ENCODE measurements at places on chromosomes 16 and 17.

DNA sequence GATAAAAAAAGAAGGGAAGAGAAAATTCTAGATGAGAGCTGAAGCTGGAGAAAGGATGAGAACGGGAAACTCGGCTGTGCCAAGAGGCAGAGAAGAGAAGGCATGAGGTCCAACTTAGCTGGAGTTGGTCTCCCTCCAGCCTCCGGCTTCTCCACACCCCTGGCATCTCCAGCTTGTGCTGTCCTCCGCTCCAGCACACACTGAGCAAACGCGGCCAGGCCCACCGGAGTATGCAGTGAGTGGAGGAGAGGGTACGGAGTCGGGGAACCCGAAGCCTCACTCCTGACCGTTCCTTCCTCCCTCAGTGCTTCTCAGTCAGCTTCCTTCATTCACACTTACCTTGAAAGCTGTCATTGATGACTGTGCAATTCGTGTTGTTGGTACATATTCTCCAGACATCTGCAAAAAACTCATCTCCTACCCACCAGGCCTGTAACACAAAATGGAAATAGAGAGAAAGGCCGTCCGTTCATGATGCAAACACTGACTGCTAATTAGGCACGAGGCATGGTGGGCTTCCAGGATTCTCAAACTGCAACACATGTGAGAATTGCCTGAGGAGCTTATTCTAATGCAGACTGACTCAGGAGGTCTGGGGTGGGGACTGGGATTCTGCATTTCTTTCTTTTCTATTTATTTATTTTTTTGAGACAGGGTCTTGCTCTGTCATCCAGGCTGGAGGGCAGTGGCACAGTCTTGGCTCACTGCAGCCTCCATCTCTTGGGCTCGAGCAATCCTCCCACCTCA is 37.0 kb downstream of the EMP2 start:
- DNase-seq: no peak

- no peak for DNase-seq
Measured at GRCh38 chr16:66035096-66035495, 331.4 kb upstream of the CDH5 start.

DNA sequence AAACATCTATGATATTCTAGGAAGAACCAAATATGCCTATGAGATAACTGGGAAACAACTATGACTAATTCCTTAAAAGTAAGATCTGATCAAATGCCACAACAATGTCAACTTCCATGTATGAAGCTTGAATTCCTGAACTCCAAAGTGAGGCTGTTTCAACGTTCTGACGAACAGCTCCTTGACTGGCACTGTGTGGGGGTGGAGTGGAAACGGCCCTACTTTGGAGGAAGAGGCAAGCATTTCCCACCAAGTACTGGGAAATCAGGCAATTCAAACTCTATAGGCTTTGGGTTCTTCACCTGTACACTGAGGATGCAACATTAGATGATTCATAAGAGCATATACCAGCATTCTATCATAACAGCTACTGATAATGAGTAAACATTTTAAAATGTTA is 187.2 kb downstream of the CDK5R1 start:
- peak; percentile 45 for DNase-seq

- no peak for DNase-seq
Measured at GRCh38 chr16:51815523-51815922, 664.5 kb upstream of the SALL1 start.

- no peak for DNase-seq
Measured at GRCh38 chr16:11699234-11699894, 31.1 kb downstream of the SNN start.

GRCh38 chr17:4537451-4538235 is 17.5 kb downstream of the MYBBP1A start:
- DNase-seq: no peak

- DNase-seq: no peak
Measured at GRCh38 chr17:66855204-66855603, 20.3 kb downstream of the CACNG5 start.

DNA sequence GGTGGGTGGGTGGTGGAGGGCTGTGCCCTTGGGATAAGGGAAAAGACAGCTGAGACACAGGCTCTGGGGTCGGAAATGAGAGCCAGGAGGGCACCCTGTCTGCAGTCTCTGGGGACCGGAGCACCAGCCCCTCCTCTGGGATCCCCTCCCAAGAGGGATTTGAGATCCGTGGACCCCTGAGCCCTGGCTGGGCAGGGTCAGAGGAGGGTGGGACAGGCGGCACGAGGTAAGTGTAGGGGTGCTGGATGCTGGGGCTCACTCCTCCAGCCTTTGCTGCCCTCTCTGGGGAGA is 425 bp downstream of the SGSH start:
- DNase-seq: no peak

- no peak for DNase-seq
Measured at GRCh38 chr17:49567104-49567521, 8.6 kb upstream of the NXPH3 start.

DNA sequence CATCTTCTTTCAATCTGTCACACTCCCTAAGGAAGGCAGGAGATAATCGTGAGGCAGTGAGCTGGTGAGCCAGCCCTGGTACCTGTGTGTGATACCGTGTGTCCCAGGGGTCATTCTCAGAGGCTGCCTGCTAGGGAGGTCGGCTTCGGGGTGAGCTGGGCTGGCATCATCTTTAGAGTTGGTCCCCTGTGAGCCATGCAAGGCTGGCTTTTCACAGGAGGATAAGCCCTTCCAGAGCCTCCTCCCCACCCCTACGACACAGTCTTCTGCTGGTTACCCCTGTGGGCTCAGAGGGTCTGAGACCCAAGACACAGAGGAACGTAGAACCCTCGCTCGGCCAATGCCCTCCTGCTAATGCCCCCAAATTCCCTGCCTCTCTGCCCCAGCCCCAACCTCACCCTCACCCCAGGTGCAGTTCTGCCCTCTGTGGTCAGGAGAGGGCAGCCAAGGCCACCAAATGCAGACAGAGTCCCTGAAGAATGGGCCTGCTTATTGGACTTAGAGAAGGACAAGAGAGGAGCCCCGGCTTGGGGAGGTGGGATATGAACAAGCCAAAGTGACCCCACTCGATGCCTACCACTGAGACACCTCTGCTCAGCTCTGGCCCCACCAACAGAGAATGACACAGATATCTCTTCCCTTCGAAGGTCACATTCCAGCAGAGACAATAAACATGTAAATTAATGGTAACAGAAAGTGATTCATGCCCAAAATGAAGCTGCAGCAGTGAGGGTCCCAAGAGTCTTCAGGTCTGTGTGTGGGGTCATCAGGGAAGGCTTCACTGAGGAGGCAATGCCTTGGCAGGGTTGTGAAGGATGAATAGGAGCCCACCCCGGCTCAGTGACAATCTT is 80.8 kb upstream of the CCL1 start:
- DNase-seq: peak; percentile 3

GRCh38 chr16:81484908-81485624 is 40.5 kb downstream of the CMIP start:
- DNase-seq: no peak

- DNase-seq: peak; percentile 52
Measured at GRCh38 chr17:35612924-35613521, 25.9 kb downstream of the AP2B1 start.

GRCh38 chr16:86327321-86327720 is 183.0 kb upstream of the FOXF1 start:
- DNase-seq: no peak

Data from kidney tubule cell (primary cell).